HepG2 (cell line): ENCODE measurements at places on chromosomes 12 and 14. TPM values are rescaled to one million over a fixed set of nuclear protein-coding genes. Genes with fewer than 3 reads are reported as not detected.

The FAM216A gene
- 19.4 and 20.3 TPM in 2 replicates for total RNA-seq

The GALNT9 gene
- total RNA-seq: 0.04 TPM in 1 of 2 replicates, not detected in the other

The ACSS3 gene
- total RNA-seq: 86.3 and 95.7 TPM in 2 replicates

The TTC9 gene
- total RNA-seq: 0.13 and 0.14 TPM in 2 replicates

The SLC6A12 gene
- total RNA-seq: 9.5 and 18.8 TPM in 2 replicates

- H3K27me3 ChIP-seq: no peaks in the 10 kb centered on the region
- no peaks in the 10 kb centered on the region for H3K4me1 ChIP-seq
- H3K27ac ChIP-seq: no peak overlapping the region
- no peak for DNase-seq
- no peak overlapping the region for H3K4me3 ChIP-seq
Observed at GRCh38 chr12:79358716-79359300, 332.0 kb downstream of the PAWR start.

DNA sequence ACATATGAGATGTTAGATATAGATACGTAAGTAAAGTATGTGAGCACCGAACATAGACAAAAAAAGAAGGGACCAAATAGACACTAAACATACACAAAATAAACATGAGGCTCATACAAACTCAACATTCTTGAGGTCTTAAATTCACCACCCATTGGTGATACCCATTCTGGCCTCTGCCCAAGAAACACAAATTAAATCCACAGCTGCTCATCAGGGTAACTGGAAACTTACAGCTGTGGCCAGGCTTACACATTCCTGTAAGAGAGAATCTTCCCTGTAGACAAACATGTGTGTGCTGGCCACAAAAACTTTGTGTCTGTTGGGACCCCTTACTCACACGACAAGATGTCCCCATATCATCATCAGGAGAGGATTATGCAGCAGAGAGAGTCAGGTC is 22.4 kb downstream of the MAGOHB start:
- no peaks in the 10 kb centered on the region; the same call in 2 of the 3 replicates for H3K36me3 ChIP-seq
- DNase-seq: no peak
- no peak overlapping the region for H3K27ac ChIP-seq
- no peaks in the 10 kb centered on the region for H3K4me1 ChIP-seq

GRCh38 chr12:67919406-67919805 is 69.8 kb upstream of the IFNG-AS1 start:
- no peak overlapping the region for H3K4me3 ChIP-seq
- no peaks in the 10 kb centered on the region for H3K36me3 ChIP-seq
- DNase-seq: no peak

GRCh38 chr12:14995583-14996425 is 23.0 kb downstream of the PDE6H start:
- peaks cover 2% of the 10 kb centered on the region; the same call in 1 of the 2 replicates for H3K27me3 ChIP-seq
- no peak overlapping the region for H3K27ac ChIP-seq
- DNase-seq: peak; percentile 52
- no peaks in the 10 kb centered on the region for H3K4me1 ChIP-seq
- no peak overlapping the region for H3K4me3 ChIP-seq

- H3K36me3 ChIP-seq: no peaks in the 10 kb centered on the region
- no peak for DNase-seq
- no peak overlapping the region for H3K4me3 ChIP-seq
- H3K27ac ChIP-seq: no peak overlapping the region
Observed at GRCh38 chr12:115149685-115150378, 465.9 kb upstream of the TBX3 start.

DNA sequence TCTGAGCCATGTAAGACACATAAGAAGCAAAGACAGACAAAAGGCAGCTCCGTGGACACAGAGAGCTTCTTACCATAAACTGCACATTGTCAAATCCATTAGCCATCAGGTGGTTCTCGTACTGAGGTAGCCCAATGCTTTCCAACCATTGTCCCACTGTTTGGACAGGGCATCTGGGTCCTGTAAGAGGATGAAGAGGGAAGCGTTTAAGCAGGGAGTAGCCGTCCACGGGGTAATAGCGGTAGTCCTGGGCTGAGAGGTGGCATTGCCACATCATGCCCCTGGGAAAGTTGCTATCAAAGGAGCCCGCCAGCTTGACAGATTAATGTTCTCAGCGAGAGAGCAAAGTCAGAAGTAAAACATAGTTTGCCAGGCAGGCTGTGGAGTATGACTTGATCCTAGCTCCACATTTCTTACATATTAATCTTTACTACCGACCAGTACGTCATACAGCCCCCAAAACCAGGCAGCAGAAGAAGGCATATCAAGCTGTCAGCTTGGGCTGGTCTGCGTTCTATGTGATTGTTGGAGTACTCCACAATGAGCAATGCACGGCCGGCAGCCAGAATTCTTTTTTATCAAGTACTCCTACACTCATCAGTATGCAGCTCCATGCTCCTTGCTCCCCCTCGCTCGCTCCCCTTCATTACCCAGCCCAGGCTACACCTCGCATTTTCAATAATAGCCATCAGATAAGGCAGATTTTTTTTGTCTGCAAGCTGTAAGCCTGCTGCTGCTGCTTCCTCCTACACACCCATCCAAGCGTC is 493.2 kb upstream of the GARIN6 start:
- H3K4me3 ChIP-seq: no peak overlapping the region
- no peaks in the 10 kb centered on the region for H3K4me1 ChIP-seq
- no peaks in the 10 kb centered on the region for H3K36me3 ChIP-seq

DNA sequence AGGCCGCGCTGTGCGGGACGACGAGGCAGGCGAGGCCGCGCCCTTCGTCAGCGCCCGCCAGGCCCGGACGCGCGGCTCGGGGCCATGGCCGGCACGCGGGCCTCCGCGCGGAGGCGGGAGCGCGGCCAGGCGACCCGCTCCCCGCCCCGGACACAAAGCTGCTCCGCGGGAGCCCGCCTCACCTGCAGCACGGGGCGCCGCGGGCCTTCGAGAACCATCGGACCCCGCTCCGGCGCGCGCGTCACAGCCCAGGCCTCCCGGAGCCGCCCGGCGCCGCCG is 342 bp downstream of the DICER1 start:
- no peaks in the 10 kb centered on the region; the same call in 2 of the 3 replicates for H3K27me3 ChIP-seq
- H3K36me3 ChIP-seq: no peaks in the 10 kb centered on the region
- peak overlapping the region; percentile 96 for H3K4me3 ChIP-seq
- DNase-seq: no peak
- peaks cover 48% of the 10 kb centered on the region for H3K4me1 ChIP-seq
- H3K27ac ChIP-seq: peak overlapping the region; percentile 82
